ENCODE measurements at places on chromosomes 7 and 10.

DNA sequence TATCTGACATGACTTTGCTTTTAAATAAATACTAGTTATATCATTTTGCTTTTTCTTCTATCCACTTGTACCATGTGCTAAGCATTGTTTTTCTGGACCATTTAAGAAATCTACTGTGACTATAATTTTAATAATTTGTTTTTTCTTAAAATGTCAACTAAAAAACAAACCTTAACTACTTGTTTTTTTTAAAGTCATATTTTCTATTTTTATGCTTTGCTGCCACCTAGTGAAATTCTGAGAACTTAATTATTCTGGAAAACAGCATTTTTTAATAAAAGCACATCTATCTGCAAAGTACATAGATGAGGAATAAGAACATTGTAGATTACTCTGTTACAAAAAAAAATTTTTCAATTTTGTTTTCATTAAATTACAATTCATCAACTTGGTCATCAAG is 47.4 kb downstream of the ORC5 start:
- DNase-seq, result no peak

GRCh38 chr7:154424350-154424749 is 372.2 kb downstream of the DPP6 start:
- no peak for DNase-seq

DNA sequence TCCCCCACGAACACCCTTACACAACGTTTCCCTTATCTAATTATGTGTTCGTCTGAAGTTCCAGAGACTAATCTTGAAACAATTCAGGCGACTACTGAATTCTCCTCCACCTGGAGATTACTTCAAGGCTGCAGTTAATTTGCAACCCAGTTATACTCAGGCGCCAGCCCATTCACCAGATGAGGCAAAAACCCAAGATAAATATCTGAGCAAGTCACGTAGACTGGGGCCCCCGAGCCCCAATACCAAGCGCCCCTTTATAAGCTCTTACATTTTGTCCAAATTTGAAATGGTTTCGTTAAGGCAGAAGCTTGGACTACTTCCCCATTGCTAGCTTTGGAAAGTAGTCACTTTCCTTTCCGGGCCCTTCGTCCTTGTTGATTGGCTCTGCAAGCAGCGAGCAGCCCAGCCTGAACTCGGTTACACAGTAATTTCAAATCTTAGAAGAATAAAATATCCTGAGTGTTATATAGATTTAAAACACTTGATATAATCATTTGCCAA is 1.2 kb downstream of the TPK1 start:
- DNase-seq, result no peak

- DNase-seq, result no peak
These were observed 49.6 kb downstream of the MAGI2 start for GRCh38 chr7:79403879-79404278.

- no peak for DNase-seq
These were observed 256.4 kb downstream of the TRIL start for GRCh38 chr7:28701731-28702130.

DNA sequence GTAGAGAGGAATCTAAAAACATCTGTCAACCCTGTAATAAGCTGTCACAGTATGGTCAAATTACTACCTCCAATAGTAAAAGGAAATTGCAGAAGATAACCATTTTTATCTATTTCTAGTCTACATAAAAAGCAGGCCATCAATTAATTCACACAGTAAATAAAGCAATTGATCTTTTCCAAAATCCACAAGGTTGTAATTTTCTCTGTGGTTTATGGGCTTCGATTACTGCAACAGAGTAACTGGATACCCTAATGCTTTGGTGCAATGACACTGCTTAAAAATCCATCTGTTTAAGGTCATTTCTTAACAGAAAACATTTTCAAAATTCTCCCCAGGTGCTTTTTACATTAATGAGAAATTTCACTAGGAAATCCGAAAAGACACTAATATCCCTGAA is 23.9 kb downstream of the ESYT2 start:
- DNase-seq, result no peak

- DNase-seq, result no peak
These were observed 132.0 kb downstream of the RELN start for GRCh38 chr7:103857435-103857834.
